ENCODE measurements at places on chromosomes 5 and 9.

DNA sequence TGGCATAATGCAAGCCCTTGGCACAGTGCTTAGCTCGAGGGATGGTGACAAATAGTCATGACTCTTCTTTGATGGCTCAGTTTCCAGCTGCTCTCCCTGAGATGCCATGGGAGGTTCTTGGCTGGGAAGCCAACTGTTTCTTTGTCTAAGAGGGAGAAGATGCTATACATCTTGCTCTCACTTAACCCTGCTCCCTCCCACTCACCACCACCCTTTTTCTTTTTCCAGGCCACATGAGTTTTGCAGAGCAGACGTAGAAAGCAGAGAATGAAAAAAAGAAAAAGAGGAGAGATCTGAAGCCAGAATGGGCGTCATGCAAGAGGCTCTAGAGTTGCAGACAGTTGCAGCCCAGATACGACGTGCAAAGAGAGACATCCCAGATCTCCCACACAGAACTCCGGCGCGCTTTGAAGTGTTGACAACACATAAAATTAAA lies 160.5 kb downstream of the FGF18 start:
- no peak for DNase-seq

- no peak for DNase-seq
These were observed 39.6 kb downstream of the STK10 start for GRCh38 chr5:172148381-172148780.

- DNase-seq = no peak
These were observed 282.3 kb upstream of the TUT7 start for GRCh38 chr9:86636519-86636918.

GRCh38 chr9:112819635-112820496 lies 69.3 kb downstream of the SNX30 start:
- DNase-seq = no peak

DNA sequence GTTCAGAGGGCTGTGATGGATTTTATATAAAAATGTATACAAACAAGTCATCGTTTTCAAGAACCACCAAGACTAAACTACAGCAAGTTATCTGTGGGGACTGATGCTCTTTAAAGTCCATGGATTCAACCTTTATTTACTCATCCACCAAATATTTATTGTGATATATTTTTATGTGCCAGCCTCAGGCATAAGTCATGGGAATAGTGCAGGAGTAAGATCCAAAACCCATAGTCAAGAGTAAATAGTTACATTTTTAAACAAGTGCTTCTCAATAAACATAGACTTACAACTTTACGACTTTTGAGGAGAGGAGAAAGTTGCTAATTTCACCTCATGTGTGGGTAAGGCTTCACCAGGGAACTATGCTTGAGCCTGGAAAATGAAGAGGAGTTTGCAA lies 24.6 kb downstream of the MACIR start:
- no peak for DNase-seq

DNA sequence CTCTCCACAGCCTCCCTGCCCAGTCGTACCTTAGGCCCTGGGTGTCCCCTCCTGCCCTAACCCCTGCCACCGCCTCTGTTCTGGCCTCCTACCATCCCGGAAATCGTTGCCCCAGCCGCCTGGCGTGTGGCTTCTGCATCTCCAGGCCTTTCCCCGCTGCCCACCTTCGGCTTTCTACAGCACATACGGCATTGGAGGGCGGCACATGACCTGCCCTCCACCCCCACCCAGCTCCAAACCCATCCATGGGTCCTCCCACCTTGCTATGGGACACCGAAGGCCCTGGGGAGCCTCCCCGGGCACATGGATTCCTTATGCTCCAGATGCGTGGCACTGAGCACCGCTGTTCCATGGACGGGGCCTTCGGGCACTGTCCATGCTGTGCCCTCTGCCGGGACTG lies 32.0 kb downstream of the FGF18 start:
- no peak for DNase-seq

DNA sequence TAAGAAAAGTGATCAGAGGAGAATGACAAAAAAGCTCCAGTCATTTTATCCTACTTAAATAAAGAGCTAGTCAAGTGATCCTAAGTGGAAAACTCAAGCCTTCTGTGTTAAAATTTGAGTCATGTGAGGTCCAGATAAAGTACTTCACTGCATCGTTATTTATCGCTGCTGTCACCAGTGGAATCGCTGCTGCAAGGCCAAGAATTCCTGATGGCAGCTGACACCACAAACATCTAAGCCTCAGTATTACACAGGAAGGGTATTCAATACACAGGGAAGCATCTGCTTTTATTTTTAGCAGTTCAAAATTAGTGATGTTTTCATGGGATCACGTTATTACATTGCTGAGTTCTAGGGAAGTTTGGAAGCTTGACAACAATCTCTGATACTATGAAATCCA lies 190.3 kb downstream of the GOLPH3 start:
- DNase-seq = no peak

GRCh38 chr5:159218595-159219023 lies 9.3 kb upstream of the RNF145 start:
- DNase-seq = no peak

DNA sequence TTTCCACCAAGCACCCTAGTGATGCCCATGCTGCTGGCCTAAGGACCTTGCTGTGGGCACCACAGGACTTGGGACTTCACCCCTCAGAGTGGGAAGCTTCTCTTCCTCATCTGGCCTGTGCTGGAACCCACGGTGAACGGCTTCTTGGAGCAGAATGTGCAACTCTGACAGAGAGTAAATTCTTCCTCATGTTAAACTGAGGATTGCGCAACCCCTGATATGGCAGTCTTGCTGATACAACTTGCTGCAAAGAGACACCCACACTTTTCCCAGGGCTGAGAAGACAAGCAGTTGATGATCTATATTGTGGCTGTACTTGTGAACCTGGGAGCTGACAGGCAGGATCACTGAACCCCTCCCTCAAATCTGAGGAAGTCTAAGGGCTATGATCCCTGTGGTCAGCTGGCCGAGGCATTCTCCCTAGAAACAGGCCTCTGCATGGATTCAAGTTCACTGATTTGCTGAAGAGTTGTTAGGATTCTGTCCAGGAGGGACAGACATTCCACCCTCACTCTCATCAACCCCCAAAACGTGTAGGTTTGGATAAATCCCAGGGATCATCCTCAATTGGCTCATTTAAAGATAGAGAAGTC lies 307.2 kb downstream of the MTRR start:
- DNase-seq = no peak

- no peak for DNase-seq
These were observed 157.2 kb upstream of the DMRT1 start for GRCh38 chr9:684054-684890.

DNA sequence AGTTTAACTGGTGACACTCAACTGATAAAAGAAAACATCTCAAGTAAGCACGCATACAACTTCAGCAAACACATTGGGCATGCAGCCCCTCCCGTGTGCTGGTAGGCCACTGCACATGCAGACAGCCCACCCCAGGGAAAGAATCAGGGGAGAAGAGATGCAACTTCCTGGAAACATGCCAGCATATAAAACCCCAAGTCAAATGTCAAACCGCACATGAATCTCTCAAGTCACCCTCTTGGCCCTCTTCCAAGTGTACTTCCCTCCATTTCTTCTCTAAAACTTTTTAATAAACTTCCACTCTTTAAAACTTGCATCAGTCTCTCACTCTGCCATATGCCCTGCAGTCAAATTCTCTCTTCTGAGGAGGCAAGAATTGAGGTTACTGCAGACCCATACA lies 732.7 kb downstream of the SEMA5A start:
- no peak for DNase-seq

DNA sequence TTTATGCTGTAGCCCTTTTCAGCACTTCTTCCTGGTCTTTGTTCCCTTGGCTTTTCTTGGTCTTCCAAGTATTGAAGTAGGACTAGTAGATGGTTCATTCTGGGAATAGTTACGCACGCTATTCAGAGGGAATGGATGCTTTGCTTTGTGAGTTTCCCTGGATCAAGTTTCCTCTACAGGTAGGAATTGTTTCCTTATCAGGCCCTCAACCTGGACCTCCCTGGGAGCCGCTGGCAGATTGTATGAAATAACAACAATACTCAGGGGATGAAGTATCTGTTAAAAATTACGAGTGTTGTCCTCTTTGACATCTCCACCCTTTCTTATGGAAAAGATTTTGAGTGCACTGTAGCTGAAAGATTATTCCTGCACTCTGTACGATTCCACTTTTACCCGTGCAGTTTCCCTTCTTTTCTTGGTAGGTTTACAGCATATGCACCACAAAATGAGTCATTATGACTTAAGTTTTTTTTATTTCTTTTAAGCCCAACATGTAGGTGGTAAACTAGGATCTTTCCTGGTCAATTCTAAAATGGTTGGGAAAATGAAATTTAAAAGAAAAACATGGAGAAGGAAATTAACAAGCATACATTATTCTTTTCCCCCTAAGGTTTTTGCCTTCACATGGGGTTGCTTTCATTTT lies 57.9 kb downstream of the ARHGAP26 start:
- no peak for DNase-seq

- DNase-seq = no peak
These were observed 61.1 kb upstream of the SAP30L start for GRCh38 chr5:154384480-154385235.

DNA sequence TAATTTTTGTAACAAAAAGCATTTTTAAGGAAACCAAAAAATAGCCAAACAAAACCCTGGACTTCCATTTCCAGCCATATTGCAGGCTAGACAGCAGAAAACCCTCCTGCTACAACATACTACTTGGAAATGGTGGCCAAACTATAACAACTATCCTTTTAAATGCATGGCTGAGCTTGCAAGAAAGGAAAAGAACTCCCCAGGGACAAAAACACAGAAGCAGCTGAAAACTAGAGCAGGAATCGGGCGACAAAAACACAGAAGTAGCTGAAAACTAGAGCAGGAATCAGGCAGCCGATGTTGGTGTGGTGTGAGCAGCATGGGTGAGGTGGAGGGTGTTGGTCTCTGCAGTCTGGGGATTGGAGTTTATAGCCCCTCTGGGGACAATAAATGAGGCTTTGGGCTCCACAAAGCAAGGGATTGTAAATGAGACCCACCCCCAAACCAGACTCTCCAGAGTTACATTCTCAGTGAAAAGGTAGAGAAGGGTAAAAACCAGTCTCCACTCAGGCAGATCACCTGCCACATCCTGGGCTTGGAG lies 95.2 kb downstream of the C9orf50 start:
- no peak for DNase-seq

- no peak for DNase-seq
These were observed 24.5 kb downstream of the GADD45G start for GRCh38 chr9:89629081-89629976.

DNA sequence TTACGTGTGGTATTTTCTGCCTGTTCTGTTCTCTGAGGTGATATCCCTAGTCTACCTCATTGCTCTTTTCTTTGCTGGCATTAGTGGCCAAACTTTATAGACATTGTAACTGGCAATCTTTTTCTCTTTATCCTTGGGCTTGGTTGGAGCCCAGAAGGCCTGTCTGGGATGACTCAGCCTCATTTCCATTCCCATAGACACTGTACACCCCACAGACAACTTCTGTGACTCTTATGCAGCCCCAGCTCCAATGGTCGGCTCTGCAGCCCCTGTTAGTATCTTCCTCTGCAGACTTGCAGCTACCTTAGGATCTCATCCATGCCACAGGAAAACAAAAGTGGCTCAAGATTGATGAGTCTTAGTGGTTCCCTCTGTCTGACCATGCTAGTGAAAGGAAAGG lies 79.8 kb downstream of the CFAP95 start:
- no peak for DNase-seq

- DNase-seq = no peak
These were observed 7.0 kb upstream of the AK1 start for GRCh38 chr9:127884427-127884911.

DNA sequence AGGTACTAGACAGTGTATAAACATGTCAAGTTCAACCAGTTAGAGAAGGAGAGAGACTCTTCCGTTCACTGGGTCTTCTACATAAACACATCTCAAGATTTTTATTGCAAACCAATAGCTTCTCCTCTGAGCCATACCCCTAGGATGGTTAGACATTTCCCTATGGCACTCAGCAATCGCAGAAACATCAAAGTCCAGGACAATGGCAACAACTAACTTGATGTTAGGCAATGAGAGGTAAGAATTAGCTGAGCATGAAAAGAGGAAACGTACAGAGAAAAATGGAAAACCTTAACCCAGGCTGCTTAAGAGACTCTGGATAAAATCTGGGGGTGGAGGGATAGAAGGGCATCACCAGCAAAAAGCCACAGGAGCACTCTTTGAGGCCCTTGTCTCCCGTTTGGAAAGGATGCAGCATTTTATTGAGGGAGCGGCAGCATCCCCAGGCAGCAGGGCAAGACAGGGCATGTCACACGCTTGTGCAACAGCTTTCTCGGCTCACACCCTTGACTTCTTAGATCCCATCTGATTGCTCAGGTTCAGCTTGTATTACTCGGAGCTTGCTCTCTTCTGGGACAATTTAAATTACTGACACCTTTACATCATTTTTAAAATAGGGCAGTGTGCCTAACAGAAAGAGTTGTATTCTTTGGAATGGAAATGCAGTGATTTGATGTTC lies 8.6 kb upstream of the PSAT1 start:
- no peak for DNase-seq

DNA sequence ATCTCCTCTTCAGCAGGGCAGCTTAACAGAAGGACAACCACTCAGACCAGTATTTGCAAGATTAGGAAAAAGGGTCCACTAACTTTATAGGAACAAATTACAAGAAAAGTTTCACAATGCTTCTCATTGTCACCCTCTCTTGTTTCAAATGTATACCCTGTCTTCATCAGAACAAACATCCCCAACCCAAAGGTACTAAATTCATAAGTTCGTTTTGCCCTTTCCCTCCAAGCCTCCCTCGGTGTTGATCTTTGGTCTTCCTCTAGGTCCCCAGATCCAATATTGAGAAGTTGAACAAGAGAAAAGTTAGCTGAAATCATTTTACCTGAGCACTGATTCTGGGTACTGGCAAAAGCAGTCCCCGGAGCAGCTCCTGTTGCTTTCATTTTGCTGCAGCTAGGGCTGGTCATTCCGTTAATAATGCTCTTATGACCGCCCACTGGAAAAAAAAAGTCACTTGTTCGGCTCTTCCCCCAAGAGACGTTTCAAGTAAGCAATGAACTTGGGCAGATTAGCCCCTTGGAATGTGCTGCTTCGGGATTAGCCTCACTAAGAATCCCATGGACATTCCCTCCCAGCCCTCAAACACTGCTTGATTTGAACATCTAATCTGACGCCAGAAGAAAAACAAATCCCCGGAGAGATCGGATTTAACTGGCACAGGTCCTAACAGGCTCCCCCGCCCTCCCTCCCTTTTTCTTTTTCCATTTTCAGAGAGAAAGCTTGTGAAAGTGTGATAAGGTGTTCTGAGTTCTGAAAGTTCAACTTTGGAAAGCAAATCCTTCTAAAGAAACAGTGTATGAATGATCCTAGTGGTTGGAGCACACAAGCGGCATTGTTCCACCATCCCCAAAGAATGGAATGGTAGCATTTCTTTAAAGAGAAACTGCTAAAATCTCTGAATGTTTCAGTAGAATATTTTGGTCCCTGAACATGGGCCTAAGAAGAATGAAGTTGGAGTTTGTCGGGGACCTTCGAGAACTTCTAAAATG lies 252.5 kb downstream of the TRPM3 start:
- DNase-seq = no peak

GRCh38 chr5:95884511-95884910 lies 62.0 kb upstream of the GLRX start:
- no peak for DNase-seq

DNA sequence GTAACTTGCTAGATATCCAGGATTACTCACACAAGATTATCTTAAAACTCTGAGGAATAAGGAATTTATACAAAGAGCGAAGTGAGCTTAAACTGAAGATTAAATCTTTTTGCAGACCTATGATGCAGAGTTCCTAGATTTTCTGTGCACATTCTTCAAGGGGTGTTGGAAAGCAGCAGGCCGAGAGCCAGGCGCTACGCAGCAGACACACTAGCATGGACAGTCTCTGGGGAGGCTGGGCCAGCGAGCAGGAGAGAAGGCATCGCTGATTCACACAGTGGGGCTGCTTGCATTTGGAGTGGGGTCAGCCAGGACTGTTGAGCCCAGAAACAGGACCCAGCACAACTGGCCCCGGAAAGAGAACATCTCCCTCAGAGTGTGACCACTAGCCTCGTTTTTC lies 136.3 kb downstream of the ADAMTS16 start:
- DNase-seq = no peak
